ENCODE measurements at places on chromosomes 4 and X.

- DNase-seq: no peak
Measured at GRCh38 chrX:113297437-113297836, 456.8 kb upstream of the AMOT start.

GRCh38 chrX:68894142-68894512 lies 65.3 kb downstream of the EFNB1 start:
- no peak for DNase-seq

- DNase-seq: no peak
Measured at GRCh38 chr4:91525621-91526020, 778.1 kb upstream of the GRID2 start.

GRCh38 chr4:77433418-77433733 lies 172.2 kb upstream of the CXCL13 start:
- no peak for DNase-seq

DNA sequence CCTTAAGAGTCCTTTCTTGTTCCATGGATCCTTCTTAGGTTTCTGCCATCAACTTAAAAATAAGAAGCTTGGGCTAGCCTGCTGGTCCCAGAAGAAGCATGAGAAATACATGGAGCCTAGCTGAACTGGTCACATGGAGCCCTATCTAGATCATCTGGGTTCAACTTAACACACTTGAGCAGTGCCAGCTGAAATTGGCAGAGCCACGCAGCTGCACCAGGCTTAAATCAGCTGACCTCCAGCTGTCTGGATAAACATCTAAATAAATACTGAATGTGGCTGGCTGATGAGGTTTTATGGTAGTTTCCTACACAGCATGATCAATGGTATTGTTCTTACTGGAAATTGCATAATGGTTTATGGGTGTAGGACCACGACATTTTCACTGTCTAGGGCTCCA lies 598.4 kb upstream of the FAM241A start:
- DNase-seq: no peak

DNA sequence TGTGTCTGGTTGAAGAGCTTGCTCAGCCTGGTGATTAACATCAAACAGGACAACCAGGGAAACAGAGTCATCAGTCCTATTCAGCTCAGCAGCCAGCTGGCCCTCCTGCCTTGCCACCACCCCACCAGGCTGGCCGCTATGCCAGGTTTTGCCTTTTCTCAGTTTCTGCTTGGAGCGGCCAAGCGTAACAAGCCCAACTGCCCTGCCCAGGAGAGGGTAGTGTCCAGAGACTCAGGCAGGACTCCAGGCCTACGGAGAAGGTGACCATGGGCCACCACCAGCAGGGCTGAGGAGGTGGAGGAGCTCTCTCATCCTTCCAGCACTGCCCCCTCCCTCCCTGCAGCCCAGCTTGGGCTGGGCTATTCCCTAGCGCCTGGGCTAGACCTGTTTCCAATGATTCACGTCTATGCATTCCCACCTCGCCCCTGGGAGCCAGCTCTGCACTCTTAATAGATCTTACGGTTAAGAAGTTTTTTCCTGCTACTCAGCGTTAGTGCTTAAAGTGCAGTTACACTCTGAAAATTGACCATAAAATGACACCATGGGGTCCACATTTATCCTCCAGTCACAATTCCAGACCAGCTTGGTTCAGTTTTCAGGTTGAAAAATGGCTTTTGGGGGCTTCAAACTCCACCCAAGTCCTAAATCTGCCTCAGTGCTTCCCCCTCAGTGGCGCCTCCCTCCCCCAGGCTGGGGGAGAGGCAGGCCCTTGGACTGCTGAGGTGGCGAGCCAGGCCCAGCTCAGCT lies 124.0 kb upstream of the PJA1 start:
- no peak for DNase-seq

DNA sequence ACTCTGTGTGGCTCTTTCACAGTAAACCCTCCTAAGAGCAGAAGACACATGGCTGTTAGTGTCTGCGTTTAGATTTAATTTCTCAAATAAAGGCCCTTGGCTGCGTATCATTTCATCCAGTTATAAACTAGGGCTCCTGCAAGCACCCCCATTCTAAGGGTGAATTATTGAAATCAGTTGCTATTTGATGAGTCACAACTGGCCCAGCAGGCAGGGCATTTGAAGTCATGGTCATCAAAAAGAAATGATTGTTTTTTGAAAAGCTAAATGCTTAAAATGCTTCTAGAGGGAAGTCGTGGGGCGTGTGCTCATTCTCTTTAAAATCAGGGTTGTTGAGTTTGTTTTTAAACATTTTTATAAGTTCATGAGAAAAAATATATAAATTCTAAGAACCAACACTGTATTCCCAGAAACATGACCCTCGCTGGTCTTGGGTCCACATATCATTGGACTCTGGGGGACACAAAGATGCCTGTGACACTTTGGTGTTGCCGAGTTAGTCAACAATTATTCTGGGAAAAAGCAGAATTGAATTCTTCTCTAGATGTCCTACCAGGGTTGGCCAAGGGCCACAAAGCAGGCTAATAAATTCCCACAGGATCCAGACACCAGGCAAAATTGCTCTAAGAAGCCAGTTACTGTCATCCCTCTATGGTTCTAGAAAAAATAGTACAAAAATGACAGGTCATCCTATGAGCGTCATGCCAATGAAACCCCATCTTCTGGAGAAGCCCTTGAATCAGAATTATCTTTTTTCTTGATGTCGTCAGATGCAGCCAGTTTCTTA lies 99.5 kb upstream of the MYOZ2 start:
- DNase-seq: no peak

Measured in progenitor cell of endocrine pancreas (in vitro differentiated cells).